ENCODE measurements at places on chromosomes 11 and 22. TPM values are rescaled to one million over a fixed set of nuclear protein-coding genes. Genes with fewer than 3 reads are reported as not detected.

The DLAT gene
- 19.4 TPM for total RNA-seq

GRCh38 chr11:20596205-20597153 lies 2.9 kb upstream of the SLC6A5 start:
- no peak for DNase-seq

GRCh38 chr11:33731723-33732531 lies 4.3 kb downstream of the CD59 start:
- DNase-seq = no peak

The ANKK1 gene
- 0.98 TPM for total RNA-seq

DNA sequence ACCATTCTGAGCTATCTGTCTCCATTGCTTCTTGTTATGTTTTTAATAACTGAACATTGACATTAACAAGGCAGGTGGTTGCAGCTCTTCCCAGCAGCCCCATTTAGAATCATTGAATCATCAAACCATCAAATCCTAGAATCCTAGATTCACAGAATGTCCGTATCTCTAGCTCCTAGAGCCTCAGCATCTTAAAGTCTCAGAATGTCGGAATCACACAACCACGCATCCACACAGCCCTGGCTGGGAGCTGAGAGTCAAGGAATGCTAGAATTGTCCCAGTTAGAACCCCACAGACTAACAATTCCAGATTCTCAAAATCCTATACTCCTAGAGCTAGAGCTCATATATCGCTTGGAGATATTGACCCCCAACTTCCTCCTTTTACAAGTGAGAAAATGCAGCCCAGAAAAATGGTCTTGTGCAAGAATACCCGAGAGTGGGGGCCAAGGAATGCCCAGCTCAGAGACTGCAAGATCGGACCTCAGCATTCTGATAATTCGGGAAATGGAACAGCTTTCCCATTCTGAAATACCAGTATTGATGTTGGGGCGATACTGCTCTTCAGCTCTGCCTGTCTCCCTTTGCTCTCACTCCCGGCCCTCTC lies 38.8 kb downstream of the PDE2A start:
- DNase-seq = no peak

- DNase-seq = no peak
Measured at GRCh38 chr11:8354622-8355415, 91.1 kb upstream of the LMO1 start.

GRCh38 chr22:39312410-39312809 lies 7.0 kb downstream of the RPL3 start:
- DNase-seq = no peak

- no peak for DNase-seq
Measured at GRCh38 chr11:128517451-128518230, 69.7 kb downstream of the ETS1 start.

The GLB1L3 gene
- not detected for total RNA-seq

GRCh38 chr11:30358536-30358935 lies 35.6 kb downstream of the ARL14EP start:
- no peak for DNase-seq

The ME3 gene
- 17.5 TPM for total RNA-seq

The PPP2R1B gene
- total RNA-seq = 37.7 TPM

DNA sequence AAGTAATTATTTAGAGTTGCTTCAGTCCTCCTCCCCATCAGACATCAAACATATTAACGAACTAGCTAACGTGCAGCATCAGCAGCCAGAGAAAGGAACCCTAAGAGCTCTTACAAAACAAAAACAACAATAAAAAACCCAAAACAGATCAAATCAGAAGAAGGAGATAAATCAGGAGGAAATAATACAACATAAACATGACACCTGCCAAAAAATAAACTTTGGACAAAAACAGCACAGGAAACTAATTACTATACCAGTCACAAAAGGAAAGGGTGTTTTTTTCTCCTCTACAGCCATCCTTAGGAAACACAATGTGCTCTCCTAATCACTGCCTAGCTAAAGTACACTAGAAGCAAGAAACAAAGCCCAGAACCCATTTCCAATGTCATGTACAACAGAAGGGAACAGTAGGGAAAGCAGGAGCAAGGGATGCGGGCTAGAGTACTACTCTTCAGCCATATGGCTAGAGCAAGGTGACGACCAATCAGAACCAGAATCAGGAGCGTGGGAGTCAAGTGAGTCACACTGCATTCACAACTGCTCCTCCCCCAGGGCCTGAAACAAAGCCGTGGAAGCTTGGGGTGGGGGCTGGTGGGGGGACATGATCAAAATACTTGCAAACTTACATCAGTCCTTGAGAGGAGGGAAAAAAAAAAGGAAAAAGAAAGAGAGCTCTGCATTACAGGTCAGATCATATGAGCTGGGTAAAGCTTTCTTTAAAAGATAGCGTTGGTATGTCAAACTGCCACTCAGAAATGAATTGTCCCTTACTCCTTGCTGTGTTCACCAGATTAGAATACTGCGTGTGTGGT lies 60.4 kb downstream of the LARGE2 start:
- no peak for DNase-seq

DNA sequence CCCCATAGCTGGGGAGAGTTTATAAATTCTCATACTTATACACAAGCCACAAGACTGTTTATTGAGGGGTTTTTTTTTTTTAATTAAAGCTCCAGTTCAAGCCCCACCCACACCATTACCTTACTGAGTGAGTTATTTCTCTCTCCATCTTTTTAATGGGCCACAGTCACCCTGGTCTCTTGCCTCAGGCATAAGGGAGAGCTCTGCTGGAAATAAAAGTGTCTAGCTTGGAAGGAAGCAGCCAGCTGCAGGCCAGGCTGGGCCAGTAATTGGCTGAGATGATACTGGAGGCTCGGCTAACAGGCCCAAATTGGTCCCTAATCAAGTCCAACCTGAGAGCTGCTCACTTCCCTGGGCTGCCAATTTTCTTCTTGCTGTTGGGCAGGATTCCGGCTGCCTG lies 174.1 kb downstream of the INSC start:
- DNase-seq = no peak

DNA sequence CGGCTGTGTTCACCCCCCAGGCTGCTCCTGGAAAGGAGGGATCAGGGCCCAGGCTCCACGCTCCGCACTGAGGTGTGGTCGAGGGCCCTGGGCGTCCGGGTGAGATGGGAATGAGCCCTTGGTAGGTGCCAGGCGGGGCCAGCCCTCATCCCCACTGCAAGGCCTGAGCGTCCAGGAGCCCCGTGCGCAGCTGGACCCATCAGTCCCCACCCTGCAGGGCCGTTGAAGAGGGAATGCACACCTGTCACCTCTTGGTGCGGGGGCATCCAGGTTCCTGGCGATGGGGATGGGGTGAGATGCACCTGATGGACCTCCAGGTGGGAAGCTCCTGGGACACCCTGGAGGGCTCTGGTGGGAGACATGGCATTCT lies 72.2 kb downstream of the KCNQ1 start:
- peak; percentile 47 for DNase-seq

DNA sequence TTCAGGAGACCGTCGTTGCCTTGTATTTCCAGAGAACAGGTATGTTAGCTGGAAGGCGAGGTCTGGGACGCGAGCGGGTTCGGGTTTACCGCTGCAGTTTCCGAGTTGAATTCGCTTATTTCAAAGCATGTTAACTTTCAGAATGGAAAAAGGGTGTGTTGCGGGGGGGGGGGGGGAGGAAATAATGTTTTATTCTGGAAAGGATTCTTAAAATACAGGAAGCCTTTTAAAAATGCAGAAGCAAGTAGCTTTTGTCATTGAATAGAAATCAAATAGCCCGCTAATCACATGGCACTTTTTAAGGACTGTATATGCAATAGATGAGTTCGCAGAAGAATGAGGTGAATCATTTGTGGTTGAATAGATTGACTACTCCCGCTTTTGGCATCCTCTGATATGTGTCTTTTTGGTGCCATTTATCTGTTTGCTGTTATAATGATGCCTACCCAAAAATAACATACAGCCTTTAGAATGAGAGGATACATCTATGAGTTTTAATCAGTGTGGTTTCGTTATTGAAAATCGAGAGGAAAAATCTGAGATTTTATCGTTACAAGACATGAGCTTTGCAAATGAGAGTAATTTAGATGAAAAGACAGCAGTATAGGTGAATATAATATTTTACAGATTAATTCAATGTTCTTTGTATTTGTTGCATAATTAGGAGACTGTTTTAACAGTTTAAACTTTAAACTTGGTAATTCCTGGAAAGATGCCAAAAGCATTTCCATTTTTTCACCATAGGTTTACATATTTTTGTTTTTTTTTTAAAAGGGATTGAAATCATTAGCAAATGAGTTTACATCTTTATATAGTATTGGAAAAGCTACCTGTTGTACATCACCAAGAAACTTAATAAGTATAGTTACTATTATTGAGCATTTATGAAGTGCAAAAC lies 1.7 kb downstream of the PDE3B start:
- DNase-seq = no peak

GRCh38 chr11:63666874-63667273 lies 4.3 kb downstream of the ATL3 start:
- DNase-seq = no peak

The SCN3B gene
- total RNA-seq = 1.2 TPM

The JHY gene
- total RNA-seq = 13.3 TPM

The B4GAT1 gene
- 49.3 TPM for total RNA-seq

- no peak for DNase-seq
Measured at GRCh38 chr22:37384691-37385090, 42.6 kb downstream of the ELFN2 start.

The PTGDR2 gene
- total RNA-seq = 1.1 TPM

DNA sequence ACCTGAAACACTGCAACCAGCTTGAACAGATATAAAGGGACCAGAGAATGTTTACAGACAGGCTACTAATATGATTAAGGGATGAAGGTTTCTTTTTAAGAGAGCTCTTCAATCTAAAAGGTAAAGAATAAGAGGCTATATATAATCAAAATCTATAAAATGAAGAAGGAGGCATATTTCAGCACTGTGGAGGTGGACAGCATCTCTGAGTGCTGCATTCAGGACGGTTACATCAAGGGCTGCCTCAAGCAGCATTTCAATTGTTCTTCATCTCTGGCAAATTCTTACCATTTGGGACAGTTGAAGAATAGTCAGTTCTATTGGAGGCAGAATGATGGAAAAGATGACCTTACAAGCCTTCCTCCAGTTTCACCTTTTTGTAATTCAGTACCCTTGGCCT lies 139.6 kb upstream of the LMO1 start:
- no peak for DNase-seq

DNA sequence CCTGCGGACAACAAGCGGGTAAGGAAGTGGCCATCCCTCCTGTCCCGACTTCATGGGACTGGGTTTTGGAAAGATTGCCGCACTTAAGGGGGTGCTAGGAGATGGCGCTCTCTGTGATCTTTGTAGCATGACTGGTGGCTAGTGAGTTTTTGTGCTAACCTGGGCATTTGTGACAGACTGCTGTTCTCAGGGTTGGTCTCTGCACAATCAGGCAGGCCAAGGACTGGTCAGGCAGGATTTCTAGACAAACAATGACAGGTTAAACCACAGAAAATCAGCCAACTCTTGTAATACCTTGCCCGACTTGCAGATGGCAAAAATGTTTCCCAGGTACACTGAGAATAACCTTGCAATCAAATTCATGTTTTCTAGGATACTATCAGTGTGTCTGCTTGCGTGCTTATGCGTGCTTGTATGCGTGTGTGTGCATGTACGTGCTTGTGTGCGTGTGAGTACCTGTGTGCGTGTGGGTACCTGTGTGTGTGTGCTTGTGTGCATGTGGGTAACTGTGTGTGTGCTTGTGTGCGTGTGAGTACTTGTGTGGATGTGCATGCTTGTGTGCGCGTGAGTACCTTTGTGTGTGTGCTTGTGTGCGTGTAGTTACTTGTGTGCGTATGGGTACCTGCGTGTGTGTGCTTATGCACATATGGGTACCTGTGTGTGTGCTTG lies 25.6 kb upstream of the SORL1-AS1 start:
- DNase-seq = no peak

- peak; percentile 95 for DNase-seq
Measured at GRCh38 chr11:842370-843002, at the start of the genes POLR2L and TSPAN4. Gene POLR2L (minus strand): TSS chr11:842529. CDS start chr11:842508, 21 bp downstream. Gene TSPAN4 (plus strand): TSS chr11:842852. CDS start chr11:850305, 7,453 bp downstream.

- DNase-seq = no peak
Measured at GRCh38 chr11:64864135-64864472, 14.3 kb downstream of the EHD1 start.

DNA sequence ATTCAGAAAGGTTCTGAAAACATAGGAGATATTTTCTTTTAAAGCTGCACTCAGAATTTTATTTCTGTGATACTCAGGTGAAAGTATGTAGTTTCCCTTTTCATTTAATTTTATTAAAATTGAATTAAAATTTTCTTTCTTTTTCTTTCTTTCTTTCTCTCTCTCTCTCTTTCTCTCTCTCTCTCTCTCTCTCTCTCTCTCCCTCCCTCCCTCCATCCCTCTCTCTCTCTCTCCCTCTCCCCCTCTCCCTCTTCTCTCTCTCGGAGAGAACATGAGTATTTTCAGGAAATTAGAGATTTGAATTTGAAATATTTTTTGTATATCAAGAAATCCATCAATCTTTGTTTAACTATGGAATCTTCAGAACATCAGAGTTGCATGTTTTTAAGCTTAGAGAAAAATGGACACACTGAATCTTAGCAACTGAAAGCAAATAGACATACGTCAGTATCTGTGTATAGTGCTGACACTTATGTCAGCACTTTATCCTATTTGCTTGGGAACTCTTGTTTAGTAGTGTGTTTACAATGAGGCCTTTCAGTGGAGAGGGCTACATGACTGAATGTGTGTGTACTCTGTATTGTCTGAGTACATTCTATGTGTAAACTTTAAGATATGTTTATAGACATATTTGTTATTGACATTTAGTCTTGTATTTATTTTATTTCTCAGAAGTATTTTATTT lies 44.5 kb downstream of the PDE3B start:
- no peak for DNase-seq

- DNase-seq = no peak
Measured at GRCh38 chr11:134583397-134583990, 171.5 kb upstream of the B3GAT1 start.

GRCh38 chr11:59221441-59221840 lies 8.7 kb upstream of the MPEG1 start:
- no peak for DNase-seq

GRCh38 chr11:18706330-18707243 lies 8.0 kb downstream of the TMEM86A start:
- DNase-seq = peak; percentile 83

DNA sequence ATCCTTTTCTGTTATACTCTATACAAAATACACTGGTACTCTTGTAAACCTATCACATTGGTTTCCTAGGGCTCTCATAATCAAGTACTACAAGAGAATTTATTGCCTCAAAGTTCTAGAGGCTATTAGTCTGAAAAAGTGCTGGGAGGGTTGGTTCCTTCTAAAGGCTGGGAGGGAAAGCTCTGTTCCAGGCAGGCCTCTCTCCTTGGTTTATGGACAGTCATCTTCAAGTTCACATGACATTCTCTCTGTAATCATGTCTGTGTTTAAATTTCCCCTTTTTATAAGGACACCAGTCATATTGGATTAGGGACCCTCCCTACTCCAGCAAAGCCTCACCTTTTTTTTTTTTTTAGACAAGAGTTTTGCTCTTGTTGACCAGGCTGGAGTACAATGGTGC lies 9.1 kb downstream of the SLC36A4 start:
- no peak for DNase-seq

- no peak for DNase-seq
Measured at GRCh38 chr11:118646393-118646792, 33.1 kb downstream of the TREH start.

The PRDM10 gene
- 12.3 TPM for total RNA-seq

GRCh38 chr22:35864545-35865165 lies 147.0 kb downstream of the APOL5 start:
- no peak for DNase-seq

All from sciatic nerve (tissue), 2 donors.